Right cardiac atrium (tissue), 5 donors: ENCODE measurements at places on chromosomes 16 and 17. TPM values are rescaled to one million over a fixed set of nuclear protein-coding genes. Genes with fewer than 3 reads are reported as not detected.
A peak's percentile ranks its signal among the peaks of the same experiment; 100 is the strongest.

GRCh38 chr17:57943140-57943539 lies 12.1 kb downstream of the CUEDC1 start:
- no peak for DNase-seq

- no peak for DNase-seq
Observed at GRCh38 chr17:38322897-38323296, 20.9 kb downstream of the GPR179 start.

- DNase-seq = no peak
Observed at GRCh38 chr17:64133546-64134215, 3.7 kb upstream of the ERN1 start.

DNA sequence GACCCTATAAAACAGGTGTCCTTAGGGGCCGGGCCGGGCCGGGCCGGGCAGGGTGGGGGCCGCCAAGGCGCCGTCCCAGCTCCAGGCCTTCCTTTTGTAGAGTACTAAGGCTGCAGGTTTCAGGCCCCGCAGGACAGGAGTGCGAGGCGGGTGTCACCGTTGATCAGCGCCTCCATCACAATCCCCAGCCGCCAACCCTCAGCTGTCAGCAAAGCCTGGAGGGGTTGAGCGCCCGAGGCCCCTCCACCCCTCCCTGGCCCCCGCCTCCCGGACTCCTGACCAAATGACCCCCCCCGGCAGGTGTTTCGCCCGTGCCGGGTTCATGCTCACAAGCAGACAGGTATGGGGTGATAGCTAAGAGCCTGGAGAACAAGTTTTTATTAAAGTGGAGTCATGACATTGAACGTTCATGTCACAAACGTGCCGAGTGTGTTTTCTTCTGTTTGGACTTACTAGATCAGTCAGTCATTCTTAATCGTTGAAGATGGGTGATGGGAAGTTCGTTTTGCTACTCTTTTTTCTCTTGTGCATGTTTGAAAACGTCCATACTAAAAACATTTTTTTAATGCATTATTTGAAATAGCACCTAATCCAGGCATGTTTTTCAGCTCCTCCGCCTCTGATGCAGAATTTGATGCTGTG lies 534 bp downstream of the ARL2BP start:
- peak; percentile 78 for DNase-seq

GRCh38 chr16:13767215-13767614 lies 152.7 kb upstream of the ERCC4 start:
- DNase-seq = no peak

- no peak for DNase-seq
Observed at GRCh38 chr17:77746393-77746792, 212.1 kb upstream of the TNRC6C start.

DNA sequence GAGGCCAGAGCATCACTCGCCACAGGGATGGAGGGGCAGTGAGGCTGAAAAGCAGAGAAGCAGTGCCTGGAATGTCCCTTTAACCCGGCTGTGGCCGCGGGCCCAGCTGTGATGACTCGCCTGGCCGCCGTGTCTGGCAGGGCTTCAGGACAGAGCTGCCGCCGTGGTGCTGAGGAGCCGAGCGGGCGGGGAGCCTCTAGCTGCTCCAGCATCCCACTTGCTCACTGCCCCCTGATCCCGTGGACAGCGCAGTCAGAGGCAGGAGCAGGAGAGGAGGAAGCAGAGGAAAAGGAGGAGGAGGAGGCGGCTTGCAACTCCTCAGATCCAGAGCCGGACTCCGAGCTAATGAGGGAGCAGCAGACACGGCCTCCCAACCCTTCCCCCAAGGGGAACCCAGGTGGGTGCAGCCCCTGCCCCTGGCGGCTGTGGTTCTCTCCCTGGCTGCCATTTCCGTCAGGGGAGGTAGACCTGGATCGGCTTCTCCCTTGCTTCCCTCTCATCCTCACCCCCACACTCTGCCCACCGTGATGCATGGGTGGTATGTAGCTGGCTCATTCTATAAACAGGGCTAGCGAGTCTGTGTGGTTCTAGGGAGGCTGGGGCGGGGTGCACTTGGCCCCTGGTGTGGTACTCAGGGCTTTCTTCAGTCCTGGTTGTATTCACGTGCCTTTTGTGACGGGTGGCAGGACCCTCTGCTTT lies 165.7 kb downstream of the CMIP start:
- peak; percentile 95 for DNase-seq

DNA sequence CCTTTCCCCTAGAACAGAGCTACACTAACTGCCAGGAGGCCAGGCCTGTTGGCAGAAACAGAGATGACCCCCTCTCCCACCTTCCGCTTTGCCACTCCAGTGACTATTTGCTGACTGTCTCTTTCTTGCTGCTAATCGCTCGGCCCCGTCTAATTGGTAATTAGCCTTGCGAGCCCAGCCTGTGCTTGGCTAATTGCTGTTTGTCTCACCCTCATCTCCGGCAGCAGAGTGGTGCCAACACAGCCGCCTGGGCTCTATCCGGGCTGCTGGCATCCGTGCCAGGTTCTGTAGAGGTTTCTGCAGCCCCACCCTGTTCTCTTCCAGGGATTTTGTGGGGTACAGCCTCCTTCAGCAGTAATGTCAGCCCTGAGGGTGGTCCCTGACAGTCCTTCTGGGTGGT lies 27.4 kb upstream of the PHB1 start:
- no peak for DNase-seq

The IGFALS gene
- not detected for total RNA-seq

The PRAC2 gene
- not detected for total RNA-seq

GRCh38 chr16:88951989-88952388 lies 25.0 kb downstream of the CBFA2T3 start:
- peak; percentile 51 for DNase-seq

- no peak for DNase-seq
Observed at GRCh38 chr17:2042933-2043332, 1.1 kb downstream of the OVCA2 start.

DNA sequence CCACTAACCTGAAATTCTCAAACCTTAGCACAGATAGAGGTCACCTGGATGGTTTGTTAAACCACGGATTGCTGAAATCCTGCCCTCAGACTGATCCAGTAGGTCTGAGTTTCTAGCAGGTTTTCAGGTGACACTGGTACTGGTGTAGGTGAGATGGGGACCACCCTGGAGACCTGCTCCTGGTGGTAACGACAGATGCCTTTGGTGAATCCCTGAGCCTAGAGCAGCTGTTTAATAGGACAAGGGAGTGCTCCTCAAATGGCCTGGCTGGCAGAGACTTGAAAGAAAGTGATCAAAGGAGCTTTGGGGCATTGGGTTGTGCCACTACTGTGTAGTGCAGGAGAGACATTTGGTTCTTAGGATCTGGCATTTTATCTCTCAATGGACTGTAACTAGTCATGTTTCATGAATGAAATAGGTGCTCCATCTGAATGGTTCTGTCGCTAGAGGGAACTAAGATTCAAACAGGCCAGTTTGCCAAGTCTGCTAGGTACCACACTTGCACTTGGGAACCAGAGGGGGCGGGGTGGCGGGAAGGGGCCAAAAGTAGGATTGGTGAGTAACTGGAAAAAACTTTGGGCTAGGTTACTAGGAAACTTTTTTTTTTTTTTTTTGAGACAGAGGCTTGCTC lies 2.9 kb upstream of the IFI35 start:
- DNase-seq = no peak

GRCh38 chr17:32701871-32702270 lies 175.1 kb downstream of the MYO1D start:
- DNase-seq = peak; percentile 30

DNA sequence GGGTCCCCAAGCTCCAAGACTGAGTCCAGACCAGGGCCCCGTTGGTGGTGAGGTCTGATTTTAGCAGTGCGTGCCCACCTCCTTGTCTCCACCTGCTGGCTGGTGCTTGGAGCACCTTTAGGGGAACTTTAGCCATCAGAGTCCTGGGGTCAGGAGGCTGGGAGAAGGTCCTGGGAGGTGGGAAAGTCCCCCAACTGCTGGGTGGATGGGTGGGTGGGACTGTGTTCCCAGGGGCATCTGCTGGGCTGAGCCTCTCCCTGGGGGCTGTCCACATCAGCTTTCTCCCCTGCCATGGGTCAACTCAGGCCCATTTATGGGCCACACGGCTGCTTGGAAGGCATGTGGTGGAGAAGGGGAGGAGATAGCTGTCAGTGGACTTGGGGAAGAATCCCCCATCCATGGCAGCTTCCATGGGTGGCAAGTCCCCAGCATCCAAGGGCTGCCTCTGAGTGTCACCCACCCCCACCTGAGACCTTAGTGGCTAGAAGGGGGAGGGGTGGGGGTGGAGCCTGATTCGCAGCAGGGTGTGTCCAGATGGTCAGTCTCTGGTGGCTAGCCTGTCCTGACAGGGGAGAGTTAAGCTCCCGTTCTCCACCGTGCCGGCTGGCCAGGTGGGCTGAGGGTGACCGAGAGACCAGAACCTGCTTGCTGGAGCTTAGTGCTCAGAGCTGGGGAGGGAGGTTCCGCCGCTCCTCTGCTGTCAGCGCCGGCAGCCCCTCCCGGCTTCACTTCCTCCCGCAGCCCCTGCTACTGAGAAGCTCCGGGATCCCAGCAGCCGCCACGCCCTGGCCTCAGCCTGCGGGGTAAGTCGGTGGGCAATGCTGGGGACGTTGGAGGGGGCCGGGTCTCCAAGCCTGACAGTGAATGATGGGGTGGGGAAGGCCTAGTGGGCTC lies at the start of gene TRPV2:
TSS of gene TRPV2 (plus strand) at position 541 of the 894 bp plus-strand sequence. CDS start 2,098 bp downstream, outside the sequence.
- DNase-seq = peak; percentile 82

The NOD2 gene
- total RNA-seq = 1.5 TPM

The C17orf107 gene
- total RNA-seq = 2.8 TPM

The CMTM4 gene
- total RNA-seq = 13.2 TPM

- DNase-seq = no peak
Observed at GRCh38 chr17:31250229-31250628, 46.8 kb downstream of the OMG start.

The HEATR9 gene
- not detected for total RNA-seq

The PDIA2 gene
- total RNA-seq = 2.1 TPM

- DNase-seq = no peak
Observed at GRCh38 chr17:44008205-44008909, 3.9 kb downstream of the NAGS start.

GRCh38 chr17:28575126-28575795 lies 1.4 kb downstream of the ALDOC start:
- DNase-seq = peak; percentile 90

The CDH13 gene
- total RNA-seq = 111 TPM

DNA sequence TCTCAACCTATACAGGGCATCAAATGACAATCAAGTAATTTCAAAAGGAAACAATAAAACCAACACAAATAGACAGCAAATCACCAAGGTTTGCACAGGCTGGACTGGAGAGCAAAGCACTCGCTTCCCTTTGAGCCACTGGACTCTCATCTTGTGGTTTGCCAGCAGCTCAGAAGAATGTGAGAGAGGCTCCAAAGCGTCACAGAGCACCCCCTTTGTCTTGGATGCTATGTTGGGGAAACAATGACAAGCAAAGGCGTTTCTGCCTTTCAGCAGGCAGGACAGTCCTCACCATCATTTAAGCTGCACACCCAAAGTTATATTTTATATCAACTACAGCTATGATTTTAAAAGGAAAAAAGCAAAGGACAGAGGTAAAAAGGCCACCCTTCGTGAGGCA lies 13.2 kb downstream of the SLC6A4 start:
- no peak for DNase-seq

The TMC6 gene
- 37.9 TPM for total RNA-seq

The NME1 gene
- 27.8 TPM for total RNA-seq

The ALOXE3 gene
- not detected for total RNA-seq

The SDR42E2 gene
- total RNA-seq = not detected

The NRN1L gene
- not detected for total RNA-seq

DNA sequence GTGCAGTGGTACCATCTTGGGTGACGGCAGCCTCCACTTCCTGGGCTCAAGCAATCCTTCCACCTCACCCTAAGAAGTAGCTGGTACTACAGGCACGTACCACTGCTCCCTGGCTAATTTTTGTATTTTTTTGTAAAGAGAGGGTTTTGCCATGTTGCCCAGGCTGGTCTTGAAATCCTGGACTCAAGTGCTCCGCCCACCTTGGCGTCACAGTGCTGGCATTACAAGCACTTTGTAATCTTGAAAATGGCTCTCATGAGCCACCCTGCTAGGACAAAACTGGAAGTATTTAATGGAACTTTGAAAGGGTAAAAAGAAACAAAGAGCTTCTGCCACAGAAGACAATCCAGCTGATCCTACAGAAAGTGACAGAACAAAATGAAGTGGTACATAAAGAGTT lies 9.2 kb downstream of the SUMO2 start:
- DNase-seq = no peak

The METRNL gene
- 77.1 TPM for total RNA-seq
